ENCODE measurements at places on chromosomes 6 and 20.
A peak's percentile ranks its signal among the peaks of the same experiment; 100 is the strongest.

DNA sequence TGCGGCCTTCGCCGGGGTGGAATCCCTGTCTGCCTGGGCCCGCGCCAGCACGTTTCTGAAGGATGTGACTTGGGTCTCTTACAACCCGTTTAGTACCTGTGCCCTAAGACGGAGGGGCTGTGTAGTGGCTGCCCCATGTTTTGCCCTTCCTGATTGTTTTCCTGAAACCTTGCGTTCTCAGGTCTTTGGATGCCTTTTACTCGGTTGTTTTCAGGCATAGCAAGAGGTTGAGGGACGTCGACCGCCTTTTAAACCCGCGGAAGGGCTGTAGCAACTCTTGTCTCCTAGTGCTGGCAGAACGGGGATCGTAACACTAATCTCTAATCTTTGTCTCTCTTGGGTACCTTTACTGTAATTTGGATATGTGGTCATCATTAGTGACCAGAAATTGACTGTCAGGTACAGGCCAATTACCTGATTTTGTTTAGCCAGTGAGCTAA lies 706 bp upstream of the NANP start:
- DNase-seq, result no peak

DNA sequence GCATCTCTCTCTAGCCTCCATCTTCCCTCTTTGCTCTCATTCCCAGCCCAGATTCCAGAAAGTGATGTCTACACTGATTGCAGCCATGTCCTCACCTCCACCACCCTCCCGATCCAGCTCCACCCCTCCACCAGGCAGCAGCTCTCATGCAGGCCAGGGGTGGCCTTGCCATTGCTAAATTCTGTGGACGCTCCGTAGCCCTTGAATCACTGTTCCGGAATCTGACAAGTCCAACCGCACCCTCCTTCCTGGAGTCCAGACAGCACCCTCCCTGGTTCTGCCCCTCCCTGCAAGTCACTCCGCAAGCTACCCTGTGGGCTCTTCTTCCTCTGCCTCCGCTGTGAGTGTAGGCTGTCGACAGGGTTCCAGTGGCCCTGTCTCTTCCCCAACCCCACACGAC lies 26.2 kb downstream of the TNXB start:
- DNase-seq, result peak; percentile 99

DNA sequence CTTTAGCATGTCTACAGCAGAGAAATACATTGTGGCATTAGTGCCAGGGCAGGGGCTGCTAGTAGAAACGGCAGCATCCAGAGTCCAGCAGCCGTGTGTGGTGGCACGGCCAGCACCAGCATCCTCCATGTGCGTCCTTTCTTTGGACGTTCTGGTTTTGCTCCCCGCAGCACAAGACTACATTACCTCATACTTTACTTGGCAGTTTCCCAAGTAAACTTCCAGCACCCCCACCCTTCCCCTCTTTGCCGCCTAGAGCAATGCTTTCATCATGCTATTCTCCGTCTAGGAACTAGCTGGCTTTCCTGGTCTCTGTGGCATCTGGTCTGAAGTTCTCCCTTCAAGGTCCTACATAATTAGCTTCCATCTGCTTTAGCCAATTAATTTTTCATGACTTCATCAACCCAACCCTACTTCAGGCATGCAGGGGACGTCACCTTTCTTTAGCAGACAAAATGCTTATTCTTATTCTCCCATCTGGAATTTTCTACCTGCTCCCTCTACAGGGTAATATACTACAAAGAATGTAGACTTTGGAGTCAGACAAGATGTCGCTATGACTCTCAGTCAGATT lies 67.6 kb downstream of the BLOC1S5 start:
- peak; percentile 47 for DNase-seq

- DNase-seq, result no peak
Observed at GRCh38 chr6:11018225-11018624, 25.9 kb downstream of the ELOVL2 start.

Data from GM23248 (cell line).